ENCODE measurements at places on chromosomes 6 and 20.

- DNase-seq, result no peak
- H3K27me3 ChIP-seq, result no peaks in the 10 kb centered on the region
- no peak overlapping the region for H3K27ac ChIP-seq
- H3K4me1 ChIP-seq, result no peaks in the 10 kb centered on the region
- H3K4me3 ChIP-seq, result no peak overlapping the region
Measured at GRCh38 chr6:42179945-42180313, 6.8 kb downstream of the GUCA1A start.

GRCh38 chr6:26157251-26158075, 70.2 kb downstream of the HFE start:
- peak overlapping the region; percentile 88 for H3K27ac ChIP-seq
- peaks cover 20% of the 10 kb centered on the region for H3K4me1 ChIP-seq
- H3K4me3 ChIP-seq, result peak overlapping the region; percentile 84
- no peaks in the 10 kb centered on the region for H3K36me3 ChIP-seq

DNA sequence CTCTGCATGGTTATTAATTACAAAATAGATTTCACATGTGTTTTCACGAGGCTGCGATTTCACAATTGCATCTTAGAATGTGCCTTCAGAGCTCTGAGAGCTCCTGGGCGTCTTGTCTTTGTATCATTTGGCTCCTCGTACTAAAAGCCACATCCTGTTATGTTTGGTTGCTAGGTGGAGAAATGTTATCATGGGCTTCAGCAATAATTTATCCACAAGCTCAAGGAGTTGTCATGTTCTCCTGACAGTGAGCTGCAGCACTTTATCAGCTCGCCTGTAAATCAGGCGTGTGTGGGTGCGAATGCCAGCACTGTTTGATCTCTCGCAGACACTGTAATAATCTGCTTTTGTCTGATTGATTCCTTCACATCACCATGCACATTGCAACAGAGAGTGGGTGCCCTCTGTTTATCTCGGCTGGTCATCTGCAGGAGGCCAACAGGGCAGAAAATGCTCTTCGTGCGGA, 218.6 kb upstream of the ZFP64 start:
- no peaks in the 10 kb centered on the region for H3K36me3 ChIP-seq
- no peaks in the 10 kb centered on the region for H3K4me1 ChIP-seq
- no peak overlapping the region for H3K4me3 ChIP-seq
- H3K27ac ChIP-seq, result no peak overlapping the region
- DNase-seq, result no peak
- no peaks in the 10 kb centered on the region for H3K27me3 ChIP-seq

DNA sequence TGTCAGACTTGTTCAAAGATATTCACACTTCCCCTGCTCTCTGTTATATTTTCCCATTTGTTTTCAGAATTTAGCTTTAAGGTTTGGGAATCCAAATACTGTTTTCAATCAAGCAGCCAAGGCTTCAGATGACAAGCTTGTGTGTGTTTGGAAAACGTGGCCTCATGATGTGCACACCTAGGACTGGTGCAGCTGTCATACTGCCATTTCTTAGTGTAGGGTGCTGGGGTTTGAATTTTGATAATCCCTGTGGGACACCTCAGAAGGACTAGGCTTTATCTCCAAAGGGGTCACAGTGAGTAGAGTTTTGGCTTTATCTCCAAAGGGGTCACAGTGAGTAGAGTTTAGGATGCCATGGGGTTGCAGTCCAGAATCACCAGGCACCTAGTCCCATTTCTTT, 65.3 kb upstream of the JAG1 start:
- H3K4me3 ChIP-seq, result peak overlapping the region; percentile 19
- DNase-seq, result no peak
- no peaks in the 10 kb centered on the region for H3K36me3 ChIP-seq
- no peak overlapping the region for H3K27ac ChIP-seq
- H3K4me1 ChIP-seq, result peaks cover 10% of the 10 kb centered on the region

GRCh38 chr6:34771727-34772126, 14.4 kb downstream of the SNRPC start:
- no peak for DNase-seq
- no peaks in the 10 kb centered on the region for H3K4me1 ChIP-seq
- H3K36me3 ChIP-seq, result peaks cover 79% of the 10 kb centered on the region

GRCh38 chr6:22363166-22363713, 66.4 kb upstream of the PRL start:
- no peak overlapping the region for H3K4me3 ChIP-seq
- H3K27ac ChIP-seq, result peak overlapping the region; percentile 64
- no peak for DNase-seq
- no peaks in the 10 kb centered on the region for H3K27me3 ChIP-seq
- H3K36me3 ChIP-seq, result no peaks in the 10 kb centered on the region
- peaks cover 39% of the 10 kb centered on the region for H3K4me1 ChIP-seq
